Activated CD4-positive, alpha-beta T cell treated with anti-CD3 and anti-CD28 coated beads for 36 hours (primary cell): ENCODE measurements at places on chromosomes 1 and 21. TPM values are rescaled to one million over a fixed set of nuclear protein-coding genes. Genes with fewer than 3 reads are reported as not detected.

DNA sequence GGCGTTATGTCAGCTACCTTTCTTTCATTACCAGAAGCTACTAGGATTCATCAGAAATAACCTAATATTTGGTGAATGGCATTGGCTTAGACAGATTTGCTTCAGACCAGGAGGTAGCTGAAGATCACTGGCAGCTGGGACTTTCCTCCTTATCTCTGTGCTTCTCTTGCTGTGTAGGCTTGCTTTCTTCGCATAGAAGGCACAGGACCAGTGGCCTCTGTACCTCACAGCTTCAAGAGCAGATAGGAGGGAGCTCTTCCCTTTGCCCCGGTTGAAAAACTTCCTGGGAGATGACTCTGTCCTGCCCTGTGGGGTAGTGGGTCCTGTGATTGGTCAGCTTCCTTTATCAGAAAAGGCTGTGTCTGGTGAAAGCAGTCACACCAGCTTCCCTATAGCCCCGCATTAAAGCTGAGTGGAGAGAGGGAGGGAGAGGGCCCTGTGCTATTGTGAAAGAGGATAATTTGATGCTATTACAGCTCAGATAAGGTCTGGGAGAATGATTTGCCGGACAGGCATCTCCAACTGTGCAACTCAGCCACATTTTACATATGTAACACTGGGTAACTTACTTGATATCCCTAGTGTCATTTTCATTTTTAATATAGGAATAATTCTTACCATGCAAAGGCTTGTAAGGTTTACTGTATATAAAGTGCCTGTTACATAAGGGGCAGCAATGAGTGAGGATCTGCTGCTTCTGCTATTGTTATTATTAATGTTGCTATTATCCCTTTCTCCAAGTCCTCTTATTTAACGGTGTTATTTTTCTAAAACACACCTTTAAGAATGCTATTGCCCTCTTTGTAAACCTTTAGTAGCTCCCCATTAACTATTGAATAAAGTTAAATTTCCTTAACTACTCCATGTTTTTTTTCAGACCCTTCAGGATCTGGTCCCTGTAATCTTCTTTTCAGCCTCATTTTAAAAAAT lies 31.6 kb downstream of the OSBPL9 start:
- DNase-seq, result no peak

DNA sequence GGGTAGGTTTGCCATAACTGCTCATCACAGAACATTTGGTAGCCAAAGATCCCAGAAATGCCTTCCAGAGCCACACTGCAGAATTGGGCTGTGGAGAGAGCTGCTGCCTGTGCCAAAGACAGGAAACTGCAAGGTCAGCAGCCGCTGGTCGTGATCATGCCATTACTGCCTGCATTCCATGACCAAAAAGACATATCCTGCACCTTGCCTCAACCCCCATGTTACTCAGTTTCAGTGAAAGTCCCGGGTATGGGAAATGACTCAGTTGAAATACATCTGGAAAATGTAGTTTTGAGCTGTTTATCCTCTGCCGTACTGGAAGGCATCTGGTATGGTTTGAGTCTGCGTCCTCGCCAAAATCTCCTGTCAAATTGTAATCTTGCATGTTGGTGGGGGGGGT lies 161.7 kb downstream of the FCRL5 start:
- DNase-seq, result no peak

Gene PEAR1
- total RNA-seq, result not detected

Gene ZBTB8A
- total RNA-seq, result 0.30 TPM

GRCh38 chr1:10767282-10767681 lies 29.2 kb downstream of the CASZ1 start:
- DNase-seq, result no peak

Gene SLC41A1
- 41.5 TPM for total RNA-seq

DNA sequence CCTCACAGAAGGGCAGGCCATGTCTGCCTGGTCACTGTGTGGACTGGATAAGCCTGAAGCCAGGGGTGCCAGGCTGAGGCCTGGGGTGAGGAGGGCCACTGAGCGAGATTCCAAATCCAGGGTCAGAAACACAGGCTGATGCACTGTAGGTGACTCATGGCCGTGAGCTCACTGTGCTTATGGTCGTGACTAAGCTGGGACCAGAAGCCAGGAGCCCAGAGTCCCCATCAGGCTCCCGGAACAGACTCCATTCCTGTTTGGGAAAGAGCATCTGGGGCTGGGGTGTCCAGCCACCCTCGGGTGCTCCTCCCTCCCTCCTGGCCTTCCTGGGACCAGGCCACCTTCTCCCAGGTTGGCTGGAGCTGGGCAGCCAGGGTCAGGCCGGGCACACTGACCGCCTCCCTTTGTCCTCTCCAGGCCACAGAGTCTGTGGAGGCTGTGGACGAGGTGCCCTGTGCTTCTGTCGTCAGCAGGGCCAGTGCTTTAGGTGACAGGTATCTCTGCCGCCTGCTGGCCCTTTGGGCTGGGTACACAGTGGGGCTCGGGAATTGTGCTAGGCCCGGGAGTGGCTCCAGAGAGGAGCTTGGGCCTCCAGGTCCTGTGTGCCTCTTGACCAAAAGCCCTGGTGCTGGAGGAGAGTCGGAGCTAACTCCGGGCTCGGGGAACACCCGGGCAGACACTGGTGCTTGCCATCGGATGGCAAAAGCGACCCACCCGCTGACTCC lies 36.7 kb downstream of the AJAP1 start:
- DNase-seq, result no peak
